ENCODE measurements at places on chromosomes 5 and 9.
A peak's percentile ranks its signal among the peaks of the same experiment; 100 is the strongest.

DNA sequence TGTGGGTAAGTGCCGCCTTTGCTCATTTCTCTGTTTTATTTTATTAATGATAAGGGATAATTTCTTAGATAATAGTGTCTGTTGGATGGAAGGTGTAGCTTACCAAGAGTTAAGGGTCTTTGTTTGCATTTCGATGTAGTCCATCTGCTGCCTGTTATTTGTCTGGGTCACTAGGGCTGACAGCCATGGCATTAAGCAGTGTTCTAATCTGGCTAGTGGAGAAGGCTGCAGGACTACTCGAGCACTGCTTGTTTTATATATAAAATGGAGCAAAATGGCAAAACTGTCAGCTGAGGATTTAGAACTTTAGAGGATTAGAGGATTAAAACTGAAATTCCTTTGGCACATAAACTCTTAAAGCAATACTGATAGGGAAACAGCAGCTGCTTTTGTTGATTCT is 67.5 kb downstream of the C7 start:
- no peak for DNase-seq

DNA sequence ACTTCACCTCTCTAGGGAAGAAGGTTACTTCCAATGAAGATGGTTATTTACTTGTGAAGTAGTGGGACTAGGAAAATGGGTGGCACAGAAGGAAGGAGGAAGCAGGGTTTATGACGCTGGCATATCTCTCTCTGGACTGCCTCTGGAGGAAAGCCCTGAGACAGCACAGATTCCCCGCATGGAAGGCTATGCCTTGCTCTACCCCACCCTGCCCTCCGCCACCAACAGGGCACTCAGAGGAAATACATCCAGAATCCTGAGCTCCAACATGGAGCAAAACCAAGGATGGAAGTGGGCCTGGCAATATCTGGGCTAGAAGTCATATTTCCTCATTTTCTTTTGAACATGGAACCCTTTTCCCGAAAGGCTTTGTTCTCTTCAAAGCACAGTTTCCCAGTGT is 346.9 kb downstream of the ZSWIM6 start:
- DNase-seq, result peak; percentile 61

DNA sequence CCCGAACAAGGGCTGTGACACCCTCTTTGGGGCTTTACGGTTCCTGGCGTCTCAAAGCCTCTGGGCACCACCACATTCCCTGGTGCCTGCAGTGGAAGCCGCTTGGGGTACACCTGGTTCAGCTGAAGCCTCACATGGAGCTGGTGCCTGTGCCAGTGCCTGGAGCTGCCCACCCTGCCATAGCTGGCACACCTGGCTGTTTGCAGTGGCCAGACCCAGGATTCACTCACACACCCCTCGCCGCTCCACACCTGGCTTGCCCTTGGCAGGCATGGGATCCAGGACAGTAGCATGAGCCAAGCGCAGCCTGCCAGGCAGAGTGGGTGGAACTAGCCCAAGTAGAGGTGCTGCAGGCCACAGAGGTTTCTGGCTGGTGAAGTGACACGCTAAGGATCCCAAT is 641.8 kb downstream of the TLE4 start:
- DNase-seq, result no peak

DNA sequence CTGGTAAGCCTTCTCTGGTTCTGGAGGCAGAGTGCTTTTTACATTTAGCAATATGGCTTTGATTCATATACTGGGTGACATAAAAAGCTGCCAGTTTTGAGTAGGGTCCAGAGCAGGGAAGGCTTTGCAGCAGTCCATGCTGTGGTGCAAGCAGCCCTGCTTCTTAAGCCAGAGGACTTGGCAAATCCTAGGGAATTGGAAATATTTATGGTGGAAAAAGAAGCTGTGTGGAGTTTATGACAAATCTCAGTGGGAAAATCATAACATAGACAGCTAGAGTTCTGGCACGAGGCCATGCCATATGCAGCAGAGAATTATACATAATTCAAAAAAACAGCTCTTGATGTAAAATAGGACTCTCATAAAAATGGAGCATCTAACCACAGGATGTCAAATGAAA is 536.4 kb downstream of the RASEF start:
- DNase-seq, result no peak

GRCh38 chr5:1104327-1105006 is 7.4 kb downstream of the SLC12A7 start:
- no peak for DNase-seq

- DNase-seq, result no peak
Measured at GRCh38 chr5:68304421-68305052, 89.0 kb downstream of the PIK3R1 start.

GRCh38 chr5:118611332-118611945 is 376.9 kb downstream of the DTWD2 start:
- DNase-seq, result peak; percentile 52

- no peak for DNase-seq
Measured at GRCh38 chr9:108637340-108637739, 218.4 kb downstream of the ACTL7B start.

DNA sequence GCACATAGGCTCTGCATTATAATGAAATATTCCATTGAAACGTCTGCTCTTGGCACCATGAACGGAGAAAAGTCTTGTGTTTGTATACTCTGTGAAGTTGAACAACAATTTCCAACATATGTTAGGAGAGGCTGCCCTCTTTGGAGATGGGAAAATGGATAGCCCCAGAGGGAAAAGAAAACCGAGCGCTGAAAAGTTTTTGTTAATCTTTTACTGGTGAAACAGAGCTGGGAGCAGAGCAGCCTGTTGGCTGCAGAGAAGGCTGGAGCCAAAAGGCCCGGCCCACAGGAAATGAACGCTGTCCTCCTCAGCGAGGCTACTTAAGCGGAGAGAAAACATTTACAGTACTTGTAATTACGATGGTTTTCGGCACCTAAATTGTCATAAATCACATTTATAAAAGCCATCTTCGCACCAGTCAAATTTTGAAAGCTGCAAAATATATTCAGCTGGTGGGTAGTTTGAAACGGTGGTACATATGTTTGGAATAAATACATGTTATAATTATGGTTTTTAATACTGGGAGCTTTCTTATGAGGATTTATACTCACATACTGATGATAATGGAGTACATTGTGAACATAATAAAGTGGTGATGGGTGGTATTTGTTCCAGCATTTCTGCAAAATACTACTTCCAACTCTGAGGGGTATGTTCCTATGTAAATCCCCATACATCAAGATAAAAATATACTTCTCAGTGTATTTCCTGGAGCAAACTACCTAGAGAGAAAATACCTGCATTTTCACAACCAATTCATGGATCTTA is 129.6 kb upstream of the CNTLN start:
- no peak for DNase-seq

DNA sequence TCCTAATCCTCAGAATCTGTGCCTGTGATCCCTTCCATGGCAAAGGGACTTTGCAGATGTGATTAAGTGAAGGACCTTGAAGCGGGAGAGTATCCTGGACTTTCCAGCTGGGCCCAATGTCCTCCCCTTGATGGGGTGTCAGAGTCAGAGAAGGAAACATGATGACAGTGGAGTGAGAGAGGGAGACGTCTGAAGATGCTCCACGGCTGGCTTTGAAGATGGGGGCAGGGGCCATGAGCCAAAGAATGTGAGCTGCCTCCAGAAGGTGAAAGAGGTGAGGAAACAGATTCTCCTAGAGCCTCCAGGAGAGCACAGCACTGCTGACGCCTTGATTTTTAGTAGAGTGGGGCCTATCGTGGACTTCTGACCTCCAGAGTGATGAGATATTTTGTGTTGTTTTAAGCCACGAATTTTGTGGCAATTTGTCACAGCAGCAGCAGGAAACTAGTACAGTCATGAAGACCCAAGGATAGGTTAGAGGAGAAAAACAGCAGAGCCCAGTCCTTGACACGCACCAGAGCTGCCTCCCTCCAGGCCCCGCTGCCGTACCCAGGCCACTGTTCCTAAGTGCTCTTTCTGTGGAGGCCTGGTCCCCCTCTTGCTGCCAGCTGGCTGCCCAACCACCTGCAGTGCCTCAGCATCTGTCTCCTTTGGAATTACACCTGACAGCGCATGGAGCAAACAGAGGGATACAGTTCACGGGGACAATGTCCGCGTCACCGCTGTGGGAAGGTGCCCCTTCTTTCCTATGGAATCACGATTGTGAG is 78.1 kb downstream of the MACROH2A1 start:
- DNase-seq, result no peak

DNA sequence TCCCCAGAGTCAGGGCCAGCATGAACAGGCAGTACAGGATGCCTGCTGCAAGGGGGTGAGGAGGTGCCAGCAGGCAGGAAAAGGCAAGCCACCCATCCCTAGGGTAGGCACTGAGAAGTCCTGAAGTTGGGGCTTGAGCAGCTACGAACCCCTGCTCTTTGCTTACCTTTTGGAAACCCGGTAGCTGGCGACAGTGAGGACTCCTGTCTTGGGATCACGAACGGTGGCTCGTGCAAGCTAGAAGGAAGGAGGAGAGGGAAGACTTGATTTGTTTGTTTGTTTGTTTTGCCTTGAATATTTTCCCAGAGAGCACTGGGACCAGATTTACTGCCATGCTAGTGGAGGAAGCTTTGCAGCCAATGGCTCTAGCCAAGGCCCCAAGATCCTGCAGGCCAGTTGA is 23.7 kb downstream of the P4HA2 start:
- no peak for DNase-seq

DNA sequence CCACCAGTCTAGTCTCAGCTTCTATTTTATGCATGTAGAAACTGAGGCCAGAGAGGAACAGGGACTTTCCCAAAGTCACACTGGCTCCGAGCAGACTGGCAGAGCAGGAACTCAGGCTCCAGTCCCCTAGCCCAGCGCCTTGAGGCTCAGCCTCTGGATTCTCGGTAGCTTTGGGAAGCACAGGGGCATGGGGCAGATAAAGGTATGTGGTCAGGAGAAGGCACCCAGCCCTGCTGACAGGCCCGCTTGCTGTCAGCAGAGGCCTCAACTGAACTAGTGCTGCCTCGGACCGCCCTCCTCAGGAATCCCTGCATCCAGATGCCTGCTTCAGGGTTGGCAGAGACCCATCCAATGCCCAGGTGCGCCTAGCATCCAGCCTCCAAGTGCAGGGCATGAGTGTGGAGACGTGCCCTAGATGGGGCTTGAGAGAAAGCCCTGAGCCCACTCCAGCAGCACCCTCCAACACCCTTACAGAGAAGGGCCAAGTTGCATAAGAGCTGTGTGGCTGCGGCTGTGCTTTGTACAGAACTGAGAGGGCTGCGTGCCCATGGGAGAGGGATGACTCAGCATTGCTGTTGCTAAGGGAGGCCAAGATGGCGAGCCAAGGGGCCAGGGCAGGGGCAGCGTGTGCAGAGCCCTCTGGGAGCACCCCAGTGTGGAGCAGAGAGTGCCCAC is 168.6 kb downstream of the MACROH2A1 start:
- no peak for DNase-seq

- no peak for DNase-seq
Measured at GRCh38 chr5:37789991-37790390, 49.9 kb downstream of the GDNF start.

GRCh38 chr9:34825775-34826174 is 115.8 kb upstream of the CCL21 start:
- no peak for DNase-seq

DNA sequence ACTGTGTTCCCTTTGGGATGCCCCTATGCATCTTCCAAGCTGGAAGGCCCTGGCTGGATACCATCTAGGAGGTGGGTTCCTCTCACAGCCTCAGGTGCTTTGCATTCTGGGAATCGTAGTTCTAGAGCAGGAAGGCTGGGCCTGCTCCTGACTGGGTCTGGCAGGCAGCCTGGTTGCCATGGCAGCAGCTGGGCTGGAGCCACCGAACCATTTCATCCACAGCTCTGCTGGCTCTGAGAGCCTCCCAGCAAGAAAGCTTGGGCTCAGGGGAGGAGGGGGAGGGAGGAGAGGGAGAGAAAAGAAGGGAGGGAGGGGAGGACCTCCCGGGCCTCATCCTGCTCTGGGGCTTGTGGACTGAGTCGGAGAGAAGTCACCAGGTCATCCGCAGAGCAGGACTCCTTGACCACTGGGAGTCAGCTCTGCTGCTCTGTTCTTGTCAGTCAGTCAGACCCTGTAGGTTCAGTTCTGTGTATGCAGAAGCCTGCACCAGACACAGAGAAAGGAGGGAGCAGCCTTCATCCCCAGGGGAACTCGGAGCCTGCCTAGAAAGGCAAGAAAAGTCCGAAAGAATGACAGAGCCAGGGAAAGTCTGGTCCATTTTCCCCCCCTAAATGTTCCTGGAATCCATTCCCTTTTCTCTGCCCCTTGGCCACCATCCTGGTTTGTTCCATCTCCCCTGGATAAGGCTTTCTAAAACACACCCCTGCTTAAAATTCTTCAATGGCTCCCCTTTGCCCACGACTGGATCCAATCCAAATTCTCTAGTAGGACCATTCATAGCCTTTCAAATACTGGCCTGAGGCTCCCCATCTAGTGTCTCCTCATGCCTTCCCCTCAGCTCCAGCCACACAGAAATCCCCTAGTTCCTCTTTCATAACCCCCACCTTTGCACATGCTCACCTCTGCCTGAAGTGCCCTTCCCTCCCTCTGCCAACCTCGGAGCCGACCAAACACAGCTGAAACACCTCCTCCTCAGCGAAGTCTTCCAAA is 65.4 kb upstream of the ARAP3 start:
- peak; percentile 92 for DNase-seq

DNA sequence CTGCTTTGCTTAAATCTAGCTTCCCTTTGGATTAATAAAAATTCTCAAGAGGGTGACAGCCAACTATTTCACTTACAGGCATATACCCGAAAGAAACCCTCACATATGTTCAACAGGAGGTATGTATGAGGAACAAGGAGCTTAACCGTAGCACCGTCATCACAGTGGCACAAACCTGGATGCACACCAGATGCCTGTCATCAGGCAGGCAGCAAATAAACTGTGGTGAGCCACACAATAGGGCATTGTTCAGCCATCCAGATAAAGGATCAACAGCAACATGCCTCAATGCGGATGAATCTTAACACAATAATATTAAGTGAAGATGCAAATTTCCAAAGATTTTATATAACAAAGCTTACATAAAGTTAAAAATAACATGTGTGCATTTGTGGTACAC is 5.5 kb upstream of the TNFSF15 start:
- no peak for DNase-seq

GRCh38 chr9:127293767-127294166 is 29.2 kb downstream of the GARNL3 start:
- no peak for DNase-seq
